ENCODE measurements at places on chromosomes 12 and 14.

- DNase-seq, result no peak
Measured at GRCh38 chr12:58557171-58557570, 363.1 kb downstream of the LRIG3 start.

DNA sequence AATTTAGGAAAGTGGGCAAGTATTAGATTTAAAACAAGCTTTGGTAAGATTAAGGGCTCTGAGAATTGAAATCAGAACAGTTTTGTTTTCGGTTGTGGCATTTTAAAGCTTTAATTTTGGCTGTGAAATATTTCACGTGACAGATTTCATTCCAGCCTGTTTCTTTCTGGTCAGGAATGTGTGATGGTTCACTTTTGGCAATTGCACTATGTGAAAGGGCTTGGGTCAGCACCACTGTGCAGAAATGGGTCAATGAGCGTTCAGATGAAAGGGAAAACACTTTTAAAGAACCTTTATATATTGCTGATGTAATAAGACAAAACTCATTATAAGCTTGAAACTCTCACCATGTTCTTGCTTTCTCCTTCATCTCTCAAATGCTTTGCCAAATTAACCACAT is 17.1 kb downstream of the NUBPL start:
- no peak for DNase-seq

DNA sequence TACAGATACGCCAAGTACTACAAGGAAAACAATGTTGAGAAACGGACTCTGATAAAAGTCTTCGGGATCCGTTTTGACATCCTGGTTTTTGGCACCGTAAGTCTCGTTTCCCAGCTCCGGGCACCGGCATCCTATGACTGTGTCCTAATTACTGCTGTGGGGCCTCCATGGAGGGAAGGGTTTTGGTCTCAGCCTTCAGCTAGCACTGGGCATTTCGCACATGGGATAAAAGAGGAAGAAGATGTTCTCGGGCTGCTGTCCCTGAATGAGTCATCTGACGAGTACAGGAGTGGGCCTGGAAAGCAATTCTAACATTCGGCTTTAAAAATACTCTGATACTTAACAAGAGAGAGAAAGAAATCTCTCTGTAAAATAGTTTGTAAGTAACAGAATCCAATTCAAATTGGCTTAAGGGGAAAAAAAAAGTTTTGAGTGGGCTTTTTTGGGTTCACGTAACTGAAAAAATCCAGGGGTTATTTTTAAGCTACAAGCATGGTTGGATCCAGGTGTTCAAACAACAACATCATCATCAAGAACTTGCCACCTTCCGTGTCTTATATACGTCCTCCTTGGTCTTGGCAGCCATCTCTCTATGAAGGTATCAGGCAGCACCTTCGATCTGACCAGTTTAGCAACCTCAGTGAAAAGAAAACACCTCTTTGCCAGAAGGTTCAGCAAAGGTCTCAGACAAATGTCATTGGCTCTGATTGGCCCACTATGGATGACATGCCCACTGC is 34.4 kb upstream of the P2RX4 start:
- no peak for DNase-seq

DNA sequence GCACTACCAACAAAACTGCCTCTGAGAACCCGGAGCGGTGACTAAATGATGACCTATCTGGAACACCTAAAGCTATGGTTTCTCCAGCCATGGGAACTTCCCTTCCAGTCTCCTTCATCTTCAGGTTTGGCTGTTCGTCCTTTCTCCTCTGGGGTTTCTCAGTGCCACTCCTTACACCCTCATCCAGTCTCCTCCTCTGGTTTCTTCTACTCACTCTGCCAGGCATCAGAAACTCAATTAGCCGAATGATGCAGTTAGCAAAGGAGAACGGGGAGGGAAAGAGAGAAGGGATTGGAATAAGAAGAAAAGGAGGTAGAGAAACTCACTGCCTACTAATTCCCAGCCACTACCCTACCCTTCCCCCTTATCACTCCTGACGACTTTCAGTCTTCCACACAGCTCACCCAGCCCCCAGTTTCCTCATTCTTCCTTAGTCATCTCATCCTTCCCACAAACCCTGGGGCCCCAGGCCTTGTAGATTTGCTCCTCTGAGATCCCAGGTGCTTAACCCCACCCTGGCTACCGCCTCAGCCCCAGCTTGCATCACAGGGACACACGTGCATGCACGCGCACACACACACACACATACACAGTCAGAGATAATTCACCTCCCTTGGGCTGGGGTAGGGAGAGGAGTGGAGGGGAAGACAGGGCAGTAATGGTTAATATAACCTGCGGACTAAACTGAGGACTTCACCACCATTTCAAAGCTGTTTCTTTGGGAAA is 13.0 kb downstream of the FGD6 start:
- DNase-seq, result no peak

DNA sequence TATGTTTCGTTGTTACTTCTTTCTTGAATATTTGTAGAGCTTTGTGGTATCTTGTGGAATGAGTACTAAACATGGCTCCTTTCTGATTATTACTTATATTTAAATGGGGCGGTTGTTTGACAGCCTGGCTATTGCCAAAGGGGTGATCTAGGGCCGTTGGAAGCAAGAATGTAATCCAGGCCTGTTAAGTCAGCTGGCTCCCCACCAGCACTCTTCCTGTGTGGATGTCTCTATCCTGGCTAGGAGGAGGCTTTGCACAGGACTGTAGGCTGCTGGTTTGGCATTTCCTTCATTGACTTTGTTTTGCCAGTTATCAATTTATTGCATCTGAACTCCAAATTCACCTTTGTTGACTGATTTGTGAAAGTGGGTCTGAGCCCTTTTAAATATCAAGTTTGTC is 5.6 kb downstream of the FAM234B start:
- no peak for DNase-seq

DNA sequence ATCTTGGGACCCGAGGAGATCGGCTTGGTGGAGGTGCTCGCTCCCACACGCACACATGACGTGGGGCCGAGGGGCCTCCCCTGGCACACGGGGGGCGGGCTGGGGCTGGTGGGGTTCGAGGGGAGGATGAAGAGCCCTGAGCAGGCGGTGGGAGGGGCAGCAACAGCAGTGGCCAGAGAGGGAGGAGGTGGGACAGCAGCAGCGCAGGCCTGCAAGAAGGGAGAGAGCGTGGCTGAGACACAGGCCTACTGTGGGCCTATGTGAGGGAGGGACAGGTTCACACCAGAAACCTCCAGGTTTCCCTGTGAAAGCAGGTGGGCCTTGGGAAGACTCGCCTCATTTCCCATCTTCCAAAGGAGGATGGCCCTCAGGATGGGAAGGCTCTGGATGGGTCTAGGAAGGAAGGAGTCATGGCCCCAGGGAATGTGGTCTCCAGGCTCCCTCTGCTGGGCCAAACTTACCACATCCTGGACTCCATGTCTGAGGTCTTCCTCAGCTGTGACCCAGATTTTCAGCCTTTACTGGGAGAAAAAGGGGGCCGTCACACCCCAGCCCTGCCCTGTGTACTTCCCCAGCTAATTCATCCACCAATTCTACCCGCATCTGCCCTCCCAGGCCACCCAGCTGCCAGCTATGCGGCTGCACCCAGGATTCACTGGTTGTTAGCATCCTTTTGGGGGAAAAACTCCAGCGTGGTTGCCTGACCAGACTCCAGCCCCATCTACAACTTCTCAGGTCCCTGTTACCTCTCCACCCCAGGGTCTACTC is 2.8 kb downstream of the PIANP start:
- peak; percentile 27 for DNase-seq

DNA sequence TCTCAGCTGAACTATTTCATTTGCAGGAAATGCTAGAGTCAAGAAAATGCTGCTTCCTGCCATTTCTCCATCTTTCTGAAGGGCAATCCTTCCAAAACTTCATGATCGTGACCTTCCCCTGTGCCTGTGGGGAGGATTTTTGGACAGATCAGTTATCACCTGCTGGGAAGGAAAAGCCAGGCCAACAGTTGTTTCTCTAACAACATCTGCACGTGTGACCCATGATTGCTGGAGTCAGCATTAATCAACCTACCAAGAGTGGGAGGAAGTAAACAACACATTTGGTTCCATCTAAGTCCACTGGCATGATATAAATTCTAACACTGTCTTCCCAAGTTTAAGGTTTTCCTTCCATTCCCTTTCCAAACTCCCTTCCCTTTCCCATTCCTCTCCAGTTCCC is 172.7 kb downstream of the APAF1 start:
- no peak for DNase-seq

GRCh38 chr14:77092676-77093075 is 5.4 kb upstream of the CIPC start:
- DNase-seq, result no peak

DNA sequence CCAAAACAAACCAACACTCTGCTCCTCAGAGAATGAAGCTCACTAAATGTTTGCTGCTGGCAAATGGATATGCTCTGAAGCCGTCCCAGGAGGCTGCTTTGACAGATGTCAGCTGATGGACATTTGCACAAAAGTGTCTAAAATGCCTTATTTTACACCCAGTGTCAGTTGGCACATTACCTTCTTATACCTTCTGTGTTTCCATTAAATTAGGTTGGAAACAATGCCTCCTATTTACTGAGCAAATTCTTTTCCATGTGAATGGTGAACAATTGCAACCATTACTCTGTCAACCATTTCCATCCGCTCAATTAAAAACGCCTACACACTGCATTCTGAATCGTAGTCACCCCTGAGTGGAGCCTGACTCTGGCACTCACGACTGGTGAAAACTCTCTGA is 1679.9 kb upstream of the FLRT2 start:
- DNase-seq, result no peak

DNA sequence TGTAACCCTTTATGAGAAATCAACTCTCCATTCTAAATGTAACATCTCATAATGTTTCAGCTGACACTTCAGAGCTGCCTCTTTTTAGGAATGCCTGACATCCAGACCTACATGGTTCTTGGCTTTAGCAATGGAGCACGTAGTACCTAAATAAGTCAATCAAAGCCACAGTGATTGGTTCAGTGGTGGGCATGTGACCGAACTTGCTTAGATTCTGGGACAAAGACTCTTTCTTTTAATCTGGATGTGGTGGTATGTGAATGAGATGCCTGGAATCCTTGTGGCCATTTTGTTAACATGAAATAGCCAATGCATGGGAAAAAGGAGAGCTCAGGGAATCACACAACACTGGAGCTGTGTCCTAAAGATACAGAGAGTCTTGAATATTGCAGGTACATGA is 11.8 kb downstream of the GPR65 start:
- DNase-seq, result no peak

- no peak for DNase-seq
Measured at GRCh38 chr12:65675141-65675621, 149.1 kb upstream of the HMGA2 start.

DNA sequence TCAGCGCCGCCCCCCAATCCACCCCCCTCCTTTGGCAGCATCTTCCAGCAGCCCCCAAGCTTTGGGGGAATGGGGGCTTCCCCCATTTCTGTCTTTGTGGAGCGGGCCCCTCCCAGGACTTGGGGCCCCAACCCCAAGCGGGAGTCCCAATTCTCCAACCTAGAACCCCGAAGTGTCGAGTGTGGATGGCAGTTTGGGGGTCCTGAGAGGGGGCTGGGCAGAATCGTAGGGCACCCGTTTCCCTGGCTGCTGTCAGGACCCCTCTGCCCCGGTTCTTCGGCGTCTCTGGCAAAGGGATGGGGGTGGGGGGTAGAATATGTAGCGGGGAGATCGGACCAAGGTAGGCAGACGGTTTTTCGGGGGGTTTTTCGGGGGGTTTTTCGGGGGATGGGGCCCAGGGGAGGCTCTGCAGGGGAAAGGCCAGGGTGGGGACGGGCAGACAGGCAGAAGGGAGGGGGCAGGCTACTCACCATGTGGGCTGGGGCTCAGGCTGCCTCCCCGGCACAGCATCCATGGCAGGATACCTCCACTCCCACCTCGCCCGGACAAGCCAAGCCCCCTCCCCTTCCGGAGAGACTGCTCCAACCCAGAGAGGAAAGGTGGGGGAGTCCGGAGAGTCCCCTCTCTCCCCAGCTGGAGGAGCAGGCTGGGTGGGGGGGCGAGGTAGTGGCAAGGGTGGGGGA is 739 bp downstream of the JPH4 start:
- no peak for DNase-seq

DNA sequence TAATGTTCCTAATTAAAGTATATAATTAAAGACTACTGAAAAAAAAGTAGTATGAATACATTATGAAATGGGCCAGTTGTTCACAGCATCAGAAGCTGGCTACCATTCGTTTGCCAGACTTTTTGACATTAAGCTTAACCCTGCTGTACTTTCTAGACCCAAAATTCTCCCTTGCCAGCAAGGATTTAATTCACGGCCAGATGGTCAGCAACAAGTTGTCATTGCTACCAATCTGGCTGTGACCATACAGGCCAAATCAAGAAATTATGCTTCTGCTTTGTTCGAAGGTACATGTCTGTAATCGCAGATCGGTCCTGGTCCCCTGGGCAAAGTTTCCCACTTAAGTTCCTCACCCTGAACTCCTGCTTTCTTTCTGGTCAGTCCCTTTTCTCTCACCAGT is 217.7 kb upstream of the ATXN7L3B start:
- no peak for DNase-seq

DNA sequence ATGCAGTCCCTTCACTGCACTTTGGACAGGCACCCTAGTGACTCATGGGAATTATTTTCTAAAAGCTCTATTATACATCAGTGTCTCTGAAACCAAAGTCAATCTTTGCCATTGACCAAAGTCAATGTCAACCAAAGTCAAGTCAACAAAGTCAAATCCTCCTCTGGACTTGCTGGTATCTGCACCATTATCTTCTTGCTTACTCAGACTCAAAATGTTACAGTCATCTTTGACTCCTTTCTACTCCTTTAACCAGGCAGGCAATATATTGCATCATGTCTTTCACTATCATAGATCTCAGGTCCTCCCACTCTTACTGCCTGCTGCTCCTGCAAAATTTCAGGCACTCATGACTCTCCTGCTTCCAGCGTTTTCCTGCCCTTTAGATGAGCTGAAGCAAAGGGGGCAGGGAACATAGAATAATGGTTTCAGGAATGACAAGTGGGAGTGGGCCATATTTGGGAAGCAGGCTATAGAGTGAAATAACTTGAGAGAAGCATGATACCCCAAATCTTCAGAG is 39.2 kb downstream of the IGF1 start:
- no peak for DNase-seq

DNA sequence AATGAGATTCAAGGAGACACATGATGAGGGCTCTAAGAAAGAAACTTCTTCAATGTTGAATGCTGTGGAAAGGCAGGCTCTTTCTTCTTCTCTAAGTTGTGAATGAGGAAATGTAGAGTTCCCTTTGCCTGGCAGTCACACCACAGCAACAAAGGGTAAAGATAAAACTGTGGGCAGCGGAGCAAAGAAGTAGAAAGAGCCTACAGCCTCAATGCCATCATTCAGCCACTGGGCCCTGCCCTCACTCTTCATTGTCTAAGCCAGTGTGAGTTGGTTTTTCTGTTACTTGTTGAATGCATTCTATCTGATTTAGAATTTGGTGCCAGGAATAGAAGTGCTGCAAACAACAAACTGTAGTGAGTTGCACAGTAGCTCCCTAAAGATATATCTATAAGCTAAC is 12.2 kb downstream of the SDR9C7 start:
- no peak for DNase-seq

- no peak for DNase-seq
Measured at GRCh38 chr12:49332891-49333371, 4.1 kb downstream of the C1QL4 start.

- DNase-seq, result peak; percentile 5
Measured at GRCh38 chr12:19894803-19895202, 455.5 kb downstream of the AEBP2 start.

GRCh38 chr14:94157197-94157596 is 16.9 kb upstream of the PPP4R4 start:
- no peak for DNase-seq

Measured in activated CD4-positive, alpha-beta T cell treated with anti-CD3 and anti-CD28 coated beads for 48 hours (primary cell).